ENCODE measurements at places on chromosomes 16 and 17.
A peak's percentile ranks its signal among the peaks of the same experiment; 100 is the strongest.

DNA sequence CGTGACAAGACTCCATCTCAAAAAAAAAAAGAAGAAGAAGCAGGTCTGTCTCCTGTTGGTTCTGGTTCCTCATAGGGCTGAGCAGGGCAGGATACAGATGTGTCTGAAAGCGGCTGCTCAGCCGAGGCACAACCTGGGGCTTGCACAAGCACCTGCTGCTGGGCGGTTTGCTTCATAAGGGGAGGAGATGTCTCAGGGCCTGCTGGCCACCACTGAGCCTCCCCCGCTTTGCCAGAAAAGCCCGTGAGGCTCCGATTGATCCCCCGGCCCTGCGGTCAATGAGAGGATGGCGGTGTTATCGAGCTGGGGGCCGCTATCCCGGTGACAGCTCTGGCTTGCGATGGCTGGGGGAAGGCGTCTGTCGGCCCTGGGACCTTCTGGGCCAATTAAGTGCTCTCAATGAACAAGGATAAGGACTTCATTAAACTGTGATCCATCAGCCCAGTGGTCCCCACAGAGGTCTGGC lies 162.0 kb downstream of the SDK2 start:
- no peak for DNase-seq

DNA sequence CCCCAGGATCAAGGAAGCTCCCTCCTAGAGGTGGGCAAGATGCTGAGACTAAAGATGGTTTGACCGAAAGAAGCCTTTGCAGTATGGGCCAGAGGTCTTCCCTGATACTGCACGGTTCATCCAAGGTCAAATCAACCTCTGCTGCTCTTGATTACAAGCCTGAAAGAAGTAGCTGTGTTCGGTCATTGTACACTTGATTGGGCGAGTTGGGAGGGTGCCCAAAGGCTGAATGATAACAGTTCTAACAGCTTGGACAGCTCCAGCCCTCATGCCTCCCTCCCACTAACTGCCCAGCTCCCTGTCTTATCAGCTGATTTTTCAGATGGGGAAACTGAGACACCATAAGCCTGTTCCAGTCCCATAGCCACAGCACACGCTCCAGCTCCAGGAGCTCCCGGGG lies 42.8 kb downstream of the ABCC12 start:
- no peak for DNase-seq

DNA sequence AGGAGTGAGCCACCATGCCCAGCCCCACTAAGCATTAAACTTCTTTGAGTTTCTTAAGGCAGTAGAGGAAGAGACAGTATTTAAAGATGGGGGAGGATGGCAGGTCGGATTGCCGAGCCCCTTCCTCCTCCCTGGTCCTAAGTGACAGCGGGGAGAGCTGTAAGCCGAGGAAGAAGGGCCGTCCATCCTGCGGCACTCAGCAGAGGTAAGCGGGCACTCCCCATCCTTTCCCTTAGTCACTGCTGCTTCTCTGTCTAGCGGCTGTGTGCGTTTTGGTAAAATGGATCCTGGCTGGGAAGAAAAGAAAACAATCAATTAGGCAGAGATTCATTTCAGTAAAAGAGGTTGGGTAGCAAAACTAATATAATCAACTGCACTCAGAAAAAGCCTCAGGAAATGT lies 13.9 kb downstream of the DNAAF1 start:
- no peak for DNase-seq

DNA sequence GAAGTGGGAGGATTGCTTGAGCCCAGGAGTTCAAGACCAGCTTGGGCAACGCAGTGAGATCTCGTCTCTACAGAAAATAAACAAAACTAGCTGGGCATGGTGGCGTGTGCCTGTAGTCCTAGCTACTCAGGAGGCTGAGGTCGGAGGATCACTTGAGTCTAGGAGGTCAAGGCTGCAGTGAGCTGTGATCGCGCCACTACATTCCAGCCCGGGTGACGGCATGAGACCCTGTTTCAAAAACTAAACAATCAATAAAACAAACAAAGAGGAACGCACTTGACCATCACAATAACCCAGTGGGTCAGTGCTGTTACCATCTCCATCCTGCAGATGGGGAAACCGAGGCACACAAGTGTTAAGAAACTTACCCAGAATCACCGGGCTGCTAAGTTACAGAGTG lies 13.7 kb downstream of the ZNF500 start:
- no peak for DNase-seq

DNA sequence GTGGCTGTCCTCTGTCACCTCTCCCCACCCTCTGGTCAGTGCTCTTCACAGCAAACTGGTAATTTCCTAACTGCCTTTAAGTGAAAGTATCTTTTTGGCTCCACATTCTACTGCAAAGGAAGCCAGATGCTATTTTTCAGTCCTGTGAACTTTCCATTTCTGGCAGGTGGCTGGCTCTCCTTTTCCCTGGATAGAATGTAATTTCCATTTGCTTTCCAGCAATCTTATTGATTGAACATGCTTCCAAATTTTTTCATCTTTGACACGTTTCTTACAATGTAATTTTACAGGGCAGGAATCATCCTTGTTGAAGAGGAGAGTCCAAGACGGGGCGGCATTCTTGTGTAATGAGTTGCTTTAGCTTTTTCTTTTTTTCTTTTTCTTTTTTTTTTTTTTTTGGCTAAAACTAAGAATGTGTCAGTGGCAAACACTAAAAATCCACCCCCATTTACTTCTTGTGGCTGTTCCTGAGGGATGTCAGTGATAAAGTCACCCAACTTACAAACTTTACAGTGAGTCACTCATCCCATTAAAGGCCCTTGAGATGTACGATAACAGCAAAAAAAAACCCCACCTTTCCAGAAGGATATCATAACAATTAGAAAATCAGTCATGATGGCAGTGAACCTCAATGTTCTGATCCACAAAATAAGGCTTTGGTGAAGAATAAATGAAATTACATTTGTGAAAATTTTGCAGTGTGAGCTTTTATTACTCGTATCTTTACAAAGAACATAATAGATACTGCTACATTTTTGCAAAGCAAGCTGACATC lies 29.4 kb upstream of the PRKCA start:
- no peak for DNase-seq

DNA sequence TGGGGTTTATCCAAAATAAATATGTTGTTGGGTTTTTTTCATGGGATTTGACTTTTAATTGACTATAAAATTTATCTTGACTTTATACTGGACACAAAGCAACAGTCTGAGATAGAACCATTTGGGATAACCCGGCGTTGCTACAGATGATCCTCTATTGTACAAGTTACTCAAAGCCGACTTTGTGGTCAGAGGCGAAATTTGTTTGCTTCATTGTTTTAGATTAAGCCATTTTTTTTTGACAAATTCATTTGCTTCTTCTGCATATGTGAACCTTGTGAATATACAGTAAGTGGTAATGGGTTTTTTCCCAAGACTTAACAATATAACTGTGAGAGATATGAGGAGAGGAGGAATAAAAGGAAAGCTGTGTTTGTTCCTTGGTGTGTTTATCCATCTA lies 11.8 kb downstream of the MYO1D start:
- DNase-seq = no peak

- no peak for DNase-seq
Measured at GRCh38 chr17:59766491-59766890, 59.0 kb downstream of the VMP1 start.

DNA sequence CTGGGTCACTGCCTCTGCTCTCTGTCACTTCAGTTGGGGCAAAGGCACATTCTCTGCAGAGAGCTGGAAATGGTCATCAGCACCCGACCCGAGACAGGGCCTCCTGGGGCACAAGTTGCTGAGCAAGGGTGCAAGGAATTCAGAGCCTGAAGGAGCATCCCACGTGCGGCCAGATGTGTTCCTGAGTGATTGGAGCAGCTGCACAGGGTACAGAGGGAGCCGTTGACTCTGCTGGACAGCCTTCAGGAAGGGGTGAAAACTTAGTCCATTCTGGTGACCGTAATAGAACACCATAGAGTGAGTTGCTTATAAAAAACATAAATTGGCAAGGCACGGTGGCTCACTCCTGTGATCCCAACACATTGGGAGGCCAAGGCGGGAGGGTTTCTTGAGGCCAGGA lies 106.8 kb downstream of the CCDC182 start:
- DNase-seq = no peak

- no peak for DNase-seq
Measured at GRCh38 chr16:68935008-68935407, 91.7 kb downstream of the TANGO6 start.

DNA sequence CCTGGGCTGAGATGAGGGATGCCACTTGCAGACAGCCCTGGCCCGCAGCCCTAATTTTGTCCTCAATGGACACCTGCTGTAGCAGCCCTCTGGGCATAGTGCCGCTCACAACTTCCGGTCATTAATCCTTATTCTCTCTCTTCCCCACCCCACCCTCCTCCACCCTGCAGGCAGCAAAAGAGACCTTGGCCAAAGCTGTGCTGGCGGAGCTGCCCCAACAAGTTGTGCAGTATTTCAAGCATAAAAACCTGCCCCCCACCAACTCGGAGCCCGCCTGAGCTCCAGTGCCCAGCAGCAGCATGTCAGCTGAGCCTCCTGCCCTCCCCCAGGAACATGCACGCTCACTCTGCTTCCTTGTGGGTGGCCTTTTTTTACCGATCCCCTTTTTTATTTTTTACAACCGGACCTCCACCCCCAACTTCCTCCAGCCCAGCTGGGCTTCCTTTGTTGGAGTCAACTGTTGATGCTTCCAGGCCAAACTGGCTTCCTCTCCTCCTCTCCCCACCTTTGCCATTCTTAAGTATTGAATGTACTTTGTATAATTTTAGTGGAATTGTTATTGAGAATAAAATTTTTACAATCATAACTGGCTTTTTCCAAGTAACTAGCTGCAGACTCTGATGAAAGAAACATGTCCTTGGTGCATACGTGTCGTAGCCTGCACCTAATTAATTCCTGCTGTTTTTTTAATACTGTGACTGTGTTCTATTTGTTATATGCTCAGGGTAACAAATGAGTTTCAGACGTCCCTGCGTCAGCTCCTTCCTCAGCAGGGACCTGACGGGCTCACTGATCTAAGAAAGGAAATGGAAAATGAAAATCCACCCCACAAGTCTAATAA lies 38.2 kb downstream of the PSME3IP1 start:
- DNase-seq = no peak

DNA sequence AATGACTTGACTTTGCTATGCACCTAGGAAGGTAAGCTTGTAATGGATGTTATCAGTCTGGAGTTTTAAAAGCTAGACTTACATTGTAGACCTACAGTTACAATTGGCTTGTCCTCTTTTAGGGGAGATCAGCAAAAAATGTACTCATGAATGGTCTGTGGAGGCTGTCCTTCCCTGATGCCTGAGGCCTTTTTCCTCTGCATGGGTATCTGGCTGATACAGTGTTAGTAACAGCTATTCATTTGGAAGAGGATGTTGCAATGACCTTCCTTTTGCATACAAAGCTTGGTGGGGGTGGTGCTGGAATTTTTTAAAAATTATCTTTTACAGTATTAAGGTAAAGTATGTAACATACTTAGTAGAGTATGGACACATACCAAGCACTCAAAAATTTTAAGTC lies 525.5 kb downstream of the KIF2B start:
- DNase-seq = no peak

DNA sequence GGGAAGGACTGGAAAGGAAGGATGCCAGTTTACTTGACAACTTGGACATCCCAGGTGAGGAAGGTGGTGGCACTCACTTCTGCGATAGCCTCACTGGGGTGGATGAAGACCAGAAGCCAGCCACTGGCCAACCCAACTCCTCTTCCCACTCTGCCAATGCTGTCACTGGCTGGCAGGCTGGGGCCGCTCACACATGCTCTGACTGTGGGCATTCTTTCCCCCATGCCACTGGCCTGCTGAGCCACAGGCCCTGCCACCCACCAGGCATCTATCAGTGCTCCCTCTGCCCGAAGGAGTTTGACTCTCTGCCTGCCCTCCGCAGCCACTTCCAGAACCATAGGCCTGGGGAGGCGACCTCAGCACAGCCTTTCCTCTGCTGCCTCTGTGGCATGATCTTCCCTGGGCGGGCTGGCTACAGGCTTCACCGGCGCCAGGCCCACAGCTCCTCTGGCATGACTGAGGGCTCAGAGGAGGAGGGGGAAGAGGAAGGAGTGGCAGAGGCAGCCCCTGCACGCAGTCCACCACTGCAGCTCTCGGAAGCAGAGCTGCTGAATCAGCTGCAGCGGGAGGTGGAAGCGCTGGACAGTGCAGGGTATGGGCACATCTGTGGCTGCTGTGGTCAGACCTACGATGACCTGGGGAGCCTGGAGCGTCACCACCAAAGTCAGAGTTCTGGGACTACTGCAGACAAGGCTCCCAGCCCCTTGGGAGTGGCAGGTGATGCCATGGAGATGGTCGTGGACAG lies 4.5 kb downstream of the ZNF646 start:
- DNase-seq = no peak

- no peak for DNase-seq
Measured at GRCh38 chr17:66549311-66549704, 246.9 kb downstream of the PRKCA start.

GRCh38 chr17:76353004-76353598 lies 615 bp downstream of the PRPSAP1 start:
- no peak for DNase-seq

GRCh38 chr17:31858642-31859486 lies at the start of gene COPRS:
Gene COPRS, minus strand, starts transcription at chr17:31859244. Its CDS starts 45 bp downstream, at chr17:31859199.
- peak; percentile 73 for DNase-seq

- DNase-seq = no peak
Measured at GRCh38 chr17:11986942-11987329, 10.3 kb downstream of the ZNF18 start.

DNA sequence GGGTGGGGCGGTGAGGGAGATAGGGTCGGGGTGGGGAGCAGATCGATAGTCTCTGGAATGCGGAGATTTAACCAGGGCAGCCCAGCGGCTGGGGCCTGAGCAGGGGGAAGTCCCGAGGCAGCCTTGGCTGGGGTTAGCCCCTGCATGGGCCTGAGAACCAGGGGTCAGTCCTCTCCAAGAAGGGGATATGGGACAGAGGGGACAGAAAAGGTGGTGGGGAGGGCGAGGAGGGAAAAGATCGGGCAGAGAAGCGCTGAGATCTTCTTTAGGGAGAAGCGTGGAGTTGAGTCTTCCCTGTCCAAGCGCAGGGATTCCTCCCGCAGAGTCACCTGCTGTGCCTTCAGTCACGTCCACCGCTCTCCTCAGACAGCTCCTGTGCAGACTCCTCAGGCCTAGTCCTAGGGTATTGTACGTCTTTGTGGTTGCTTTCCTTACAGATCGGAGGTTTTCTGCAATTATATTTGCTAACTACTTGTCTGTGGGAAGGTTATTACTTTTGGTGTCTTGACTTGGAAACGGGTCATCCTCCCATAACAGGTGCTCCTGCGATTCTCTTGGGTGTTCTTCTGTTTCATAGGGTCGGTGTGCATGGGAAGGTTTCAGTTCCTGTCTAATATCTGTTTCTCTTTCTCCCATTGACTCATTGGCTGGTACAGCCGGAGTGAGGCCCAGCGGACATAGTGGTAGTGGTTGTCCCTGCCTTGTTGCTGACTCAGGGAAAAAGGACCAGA lies 952 bp downstream of the CD300A start:
- DNase-seq = peak; percentile 37

GRCh38 chr17:48055531-48056245 lies 7.5 kb downstream of the NFE2L1 start:
- no peak for DNase-seq

DNA sequence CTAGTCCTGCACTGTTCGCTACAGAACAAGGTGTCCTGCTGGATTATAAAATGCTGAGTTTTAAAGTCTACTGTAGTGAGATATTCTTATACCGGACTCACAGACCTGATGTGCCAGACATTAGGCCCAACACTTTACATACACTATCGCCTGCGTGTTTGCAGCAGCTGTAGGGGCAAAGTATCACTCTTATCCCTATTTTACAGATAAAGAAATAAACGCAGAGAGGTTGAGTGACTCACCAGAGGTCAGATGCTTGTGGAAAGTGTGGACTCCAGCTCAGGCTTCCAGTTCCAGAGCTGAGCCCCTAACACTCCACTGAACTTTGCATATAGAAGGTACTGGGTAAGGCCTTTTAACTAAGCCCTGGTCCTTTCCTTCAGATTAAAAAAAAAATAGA lies 47.4 kb downstream of the PLXDC1 start:
- no peak for DNase-seq

GRCh38 chr17:38341035-38341721 lies 2.6 kb downstream of the GPR179 start:
- DNase-seq = no peak
